A549 treated with Hydrocortisone at 1 μM for 4 hours (cell line): ENCODE measurements at places on chromosomes 7 and 10. TPM values are rescaled to one million over a fixed set of nuclear protein-coding genes. Genes with fewer than 3 reads are reported as not detected.

The AGR2 gene
- 97.1 to 153 TPM (median 143 TPM) in 5 replicates for total RNA-seq

The VWDE gene
- total RNA-seq: 0.31 to 0.70 TPM (median 0.43 TPM) in 5 replicates

The TMEM139 gene
- total RNA-seq: 0.53 to 1.5 TPM (median 0.68 TPM) in 5 replicates

The CUEDC2 gene
- 60.2 to 67.8 TPM (median 64.1 TPM) in 5 replicates for total RNA-seq

The MTERF1 gene
- 11.4 to 14.6 TPM (median 11.5 TPM) in 5 replicates for total RNA-seq

The EPHB6 gene
- total RNA-seq: 0.36 to 0.96 TPM (median 0.59 TPM) in 5 replicates

The AMZ1 gene
- total RNA-seq: 0.03 to 0.06 TPM (median 0.03 TPM) in 3 of 5 replicates, not detected in the others
